Activated CD4-positive, alpha-beta T cell treated with anti-CD3 and anti-CD28 coated beads, Interleukin-2, Interleukin-4, amounts not matched to agents 100 ng/mL and 50 ng/mL, durations not matched to agents 16 hours and 8 hours (primary cell): ENCODE measurements at places on chromosomes 7 and 10.

DNA sequence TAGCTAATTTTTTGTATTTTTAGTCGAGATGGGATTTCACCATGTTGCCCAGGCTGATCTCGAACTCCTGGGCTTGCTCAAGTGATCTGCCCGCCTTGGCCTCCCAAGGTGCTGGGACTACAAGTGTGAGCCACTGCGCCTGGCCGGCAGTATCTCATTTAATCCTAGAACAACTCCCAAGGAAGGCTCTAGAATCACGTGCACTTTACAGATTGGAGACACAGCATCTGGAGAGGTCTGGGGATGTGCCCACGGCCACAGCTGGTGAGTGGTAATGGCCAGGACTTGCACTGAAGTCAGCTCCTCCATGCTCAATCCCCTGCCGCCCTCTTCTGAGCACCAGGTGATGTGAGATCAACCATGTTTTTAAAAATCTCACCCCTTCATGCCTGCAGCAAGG is 43.1 kb downstream of the CARD11 start:
- DNase-seq, result no peak

- DNase-seq, result no peak
Measured at GRCh38 chr10:21499701-21500577, 25.5 kb downstream of the SKIDA1 start.

DNA sequence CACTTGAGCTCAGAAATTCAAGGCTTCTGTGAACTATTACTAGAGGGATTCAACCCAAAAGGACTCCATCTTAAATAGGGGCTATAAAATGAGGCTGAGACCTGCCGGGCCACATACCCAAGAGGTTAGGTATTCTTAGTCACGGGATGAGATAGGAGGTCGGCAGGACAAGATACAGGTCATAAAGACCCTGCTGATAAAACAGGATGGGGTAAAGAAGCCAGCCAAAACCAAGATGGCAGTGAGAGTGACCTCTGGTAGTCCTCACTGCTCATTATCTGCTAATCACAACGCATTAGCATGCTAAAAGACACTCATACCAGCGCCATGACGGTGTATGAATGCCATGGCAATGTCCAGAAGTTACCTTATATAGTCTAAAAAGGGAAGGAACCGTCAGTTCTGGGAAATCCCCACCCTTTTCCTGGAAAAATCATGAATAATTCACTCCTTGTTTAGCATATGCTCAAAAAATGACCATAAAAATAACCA is 101.2 kb upstream of the TRIM24 start:
- DNase-seq, result no peak

DNA sequence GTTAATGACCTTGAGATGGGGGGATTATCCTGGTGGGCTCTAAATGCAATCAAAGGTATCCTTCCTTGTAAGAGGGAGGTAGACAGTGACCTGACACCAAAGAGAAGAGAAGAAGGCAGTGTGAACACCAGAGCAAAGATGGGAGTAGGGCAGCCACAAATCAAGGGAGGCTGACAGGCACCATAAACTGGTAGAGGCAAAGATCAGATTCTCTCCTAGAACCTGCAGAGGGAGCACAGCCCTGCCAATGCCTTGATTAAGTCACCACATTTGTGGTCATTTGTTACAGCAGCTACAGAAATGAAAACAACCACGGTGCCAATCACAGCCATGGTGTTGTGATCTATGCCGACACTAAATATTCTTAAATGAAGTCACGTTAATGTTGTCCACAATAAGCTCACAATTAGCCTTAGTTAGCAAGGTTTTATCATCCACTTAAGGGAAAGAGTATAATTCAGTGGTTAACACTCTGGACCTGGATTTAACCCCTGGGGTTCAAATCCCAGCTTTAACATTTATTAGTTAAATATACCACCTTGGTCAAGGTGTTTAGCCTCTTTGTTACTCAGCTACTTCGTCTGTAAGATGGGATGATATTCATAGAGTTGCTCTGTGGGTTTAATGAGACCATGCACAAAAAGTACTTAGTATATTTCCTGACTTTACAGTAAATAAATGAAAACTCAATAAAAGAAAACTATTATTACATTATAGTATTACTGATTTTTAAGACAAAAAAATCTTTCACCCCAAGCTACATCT is 70.8 kb downstream of the SGMS1 start:
- DNase-seq, result peak; percentile 45
